ENCODE measurements at places on chromosomes 7 and 10.

GRCh38 chr10:6871128-6871527 lies 291.1 kb upstream of the PRKCQ start:
- no peak for DNase-seq

DNA sequence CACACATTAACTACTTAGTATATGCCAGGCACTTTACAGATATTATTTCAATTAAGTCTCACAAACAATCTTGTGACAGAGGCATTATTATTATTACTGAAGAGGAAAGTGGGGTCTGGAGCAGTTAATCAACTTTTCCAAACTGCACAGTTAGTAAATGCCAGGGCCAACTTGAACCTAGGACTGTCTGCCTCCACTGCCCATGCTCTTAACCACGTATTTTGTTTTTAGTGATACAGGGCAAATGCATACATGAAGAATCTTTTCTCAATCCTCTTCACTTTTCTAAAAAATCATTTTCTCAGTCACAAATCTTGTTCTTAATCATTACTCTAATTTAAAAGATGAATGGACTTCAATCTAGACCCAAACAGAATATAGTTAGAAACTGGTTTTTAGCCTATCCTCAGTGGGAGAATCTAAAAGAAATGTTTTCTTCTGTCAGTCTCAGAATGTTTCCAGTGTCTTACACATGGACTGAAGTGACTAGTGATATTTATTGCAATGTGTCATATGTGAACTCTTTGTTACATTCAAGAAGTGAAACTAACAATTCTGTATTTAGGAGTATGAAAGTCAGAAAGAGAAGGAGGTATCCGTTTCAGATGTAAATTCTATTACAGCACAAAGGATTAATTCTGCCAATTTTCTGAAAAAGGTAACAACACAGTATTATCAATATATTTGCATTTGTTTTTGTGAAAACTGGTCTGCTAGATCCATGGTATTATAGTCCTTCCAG lies 55.5 kb upstream of the CCNJ start:
- DNase-seq = no peak

DNA sequence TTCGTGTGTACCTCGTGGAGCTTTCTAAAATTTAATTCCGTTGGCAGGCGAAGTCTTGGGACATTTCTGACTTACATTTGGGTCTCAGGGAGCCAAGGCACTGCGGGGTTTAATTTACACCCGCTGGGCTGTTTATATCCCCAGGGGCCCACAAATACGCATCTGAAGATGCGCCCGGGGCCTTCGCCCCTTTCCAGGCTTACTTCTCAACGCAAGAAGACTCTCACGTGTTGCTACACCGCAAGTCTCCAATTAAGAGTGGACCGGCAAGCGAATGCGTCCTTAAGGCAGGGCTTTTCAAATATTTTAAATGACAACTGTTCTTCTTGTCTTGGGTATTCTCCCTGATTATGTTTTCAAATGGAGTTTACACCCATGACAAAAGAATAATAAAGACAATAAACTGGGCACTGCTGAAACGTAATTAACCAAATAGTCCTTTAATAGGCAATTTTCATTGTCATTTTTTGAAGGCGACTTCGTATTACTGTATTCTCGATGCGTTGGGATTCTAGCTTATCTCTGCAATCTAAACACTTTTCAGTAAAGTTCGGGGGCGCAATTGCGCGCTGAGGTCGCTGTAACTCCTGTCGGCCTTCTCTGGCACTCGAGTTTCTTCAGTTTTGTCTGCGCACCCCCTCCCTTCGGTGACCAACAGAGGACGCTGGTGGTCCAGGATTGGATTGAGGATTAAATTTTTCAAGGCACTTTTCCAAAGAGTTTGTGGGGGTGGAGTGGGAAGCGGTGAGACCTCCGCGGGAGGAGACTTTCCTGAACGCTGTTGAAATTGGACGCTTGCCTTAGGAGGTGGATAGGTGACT lies 837 bp upstream of the IGFBP3 start:
- no peak for DNase-seq

GRCh38 chr7:29900745-29901144 lies 88.9 kb downstream of the SCRN1 start:
- DNase-seq = no peak

DNA sequence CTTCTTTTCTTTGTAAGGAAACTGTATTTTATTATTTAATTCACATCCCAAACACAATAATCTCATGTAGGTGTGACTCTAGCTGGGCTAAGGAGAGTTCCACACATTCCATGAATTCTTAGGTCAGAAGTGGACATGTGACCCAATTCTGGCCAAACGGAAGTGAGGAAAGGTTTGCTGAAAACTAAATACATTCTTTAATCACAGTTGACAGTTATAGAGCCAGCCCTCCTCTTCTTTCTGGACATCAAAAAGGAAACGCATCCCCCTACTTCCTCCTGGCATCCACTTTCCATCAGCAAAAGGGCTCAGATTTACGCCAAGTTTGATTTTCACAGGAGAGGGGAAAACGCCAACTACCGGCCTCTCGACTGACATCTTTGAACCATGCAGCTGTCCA lies 774.4 kb upstream of the POM121L12 start:
- no peak for DNase-seq

- DNase-seq = peak; percentile 63
These were observed 39.5 kb downstream of the TSPAN14 start for GRCh38 chr10:80493522-80494051.

- no peak for DNase-seq
These were observed 163.9 kb downstream of the COBL start for GRCh38 chr7:51152706-51153200.

DNA sequence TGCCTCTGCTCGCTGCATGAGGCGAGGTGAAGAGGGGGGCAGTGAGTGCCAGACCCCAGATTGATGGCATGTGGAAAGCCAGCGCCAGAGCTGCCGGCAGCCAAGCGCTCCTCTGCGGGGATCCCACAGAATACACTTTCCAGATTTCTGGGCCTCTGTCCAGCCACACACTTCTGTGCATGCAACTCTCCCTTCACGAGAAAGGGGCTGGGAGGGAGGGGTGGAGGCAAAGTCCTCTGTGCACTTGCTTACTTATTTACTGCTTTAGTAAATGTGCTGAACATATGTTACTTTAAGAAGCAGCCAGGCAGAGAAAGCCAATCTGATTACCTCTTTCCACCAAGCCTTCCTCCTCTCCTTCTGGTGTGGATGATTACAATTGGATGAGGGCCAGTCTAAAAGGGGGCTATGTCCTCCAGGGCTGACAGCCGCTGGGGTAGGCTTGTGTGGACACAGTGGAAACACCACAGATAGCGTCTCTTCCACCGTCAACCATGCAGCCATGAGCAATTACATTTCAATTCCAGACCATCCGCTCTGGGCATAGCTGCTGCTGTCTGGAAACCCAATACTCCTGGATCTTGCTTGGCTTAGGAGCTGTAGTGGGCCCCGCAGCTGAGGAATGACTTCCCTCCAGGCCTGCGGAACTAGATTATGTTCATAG lies 322.8 kb upstream of the ANKRD30A start:
- DNase-seq = no peak

- DNase-seq = peak; percentile 93
These were observed 79.1 kb upstream of the MPP7 start for GRCh38 chr10:28381903-28382347.

- peak; percentile 80 for DNase-seq
These were observed 153.8 kb downstream of the COBL start for GRCh38 chr7:51162724-51163329.

GRCh38 chr10:19570991-19571390 lies 245.2 kb upstream of the PLXDC2 start:
- no peak for DNase-seq

GRCh38 chr10:25778646-25779045 lies 155.4 kb upstream of the MYO3A start:
- no peak for DNase-seq

- DNase-seq = peak; percentile 47
These were observed 277.4 kb upstream of the KLF14 start for GRCh38 chr7:131011432-131011742.
